Omental fat pad (tissue), 4 donors: ENCODE measurements at places on chromosomes 12 and 14.

DNA sequence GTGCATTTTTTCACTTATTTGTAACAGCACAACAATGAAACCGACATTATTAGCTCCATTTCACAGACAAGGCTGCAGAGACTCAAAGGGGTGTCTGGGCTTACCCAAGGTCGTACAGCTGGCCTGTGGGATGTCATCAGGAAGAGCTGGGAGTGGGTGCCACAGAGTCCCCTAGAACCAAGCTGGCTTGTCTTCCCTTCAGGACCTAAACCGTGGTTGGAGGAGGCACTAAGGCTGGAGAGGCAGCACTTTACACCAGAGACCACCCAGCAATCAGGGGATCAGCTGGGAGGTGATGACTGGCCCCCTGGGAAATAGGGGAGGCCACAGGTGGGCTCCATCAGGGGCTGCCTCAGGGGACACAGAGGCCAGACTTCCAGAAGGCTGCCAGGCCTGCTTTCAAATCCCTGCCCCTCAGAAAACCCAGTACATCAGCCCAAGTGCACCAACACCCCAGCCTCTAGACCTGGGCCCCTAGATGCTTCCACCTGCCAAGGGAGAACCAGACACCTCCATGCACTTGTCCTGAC lies 28.3 kb downstream of the DIO3 start:
- DNase-seq = no peak

GRCh38 chr14:30115756-30116155 lies 188.1 kb upstream of the PRKD1 start:
- DNase-seq = no peak

DNA sequence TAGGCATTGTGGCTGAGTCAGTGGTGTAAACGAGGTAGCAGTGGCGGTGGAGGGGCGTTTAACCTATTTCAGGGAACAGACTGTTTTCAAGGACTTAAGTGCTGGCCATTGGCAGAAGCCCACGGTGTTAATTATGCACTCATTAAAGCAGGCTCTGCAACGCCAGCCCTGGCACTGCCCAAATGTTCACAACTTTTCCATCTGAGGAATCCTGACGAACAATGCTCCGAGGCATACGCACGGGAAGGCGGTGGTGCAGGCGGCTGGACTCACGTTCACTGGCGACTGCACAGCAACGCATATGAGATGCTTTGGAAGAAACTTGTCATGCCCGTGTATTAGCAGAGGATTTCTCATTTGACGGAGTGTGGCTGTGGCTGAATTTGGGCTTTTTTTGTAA lies 70.6 kb upstream of the SLC24A4 start:
- DNase-seq = no peak

DNA sequence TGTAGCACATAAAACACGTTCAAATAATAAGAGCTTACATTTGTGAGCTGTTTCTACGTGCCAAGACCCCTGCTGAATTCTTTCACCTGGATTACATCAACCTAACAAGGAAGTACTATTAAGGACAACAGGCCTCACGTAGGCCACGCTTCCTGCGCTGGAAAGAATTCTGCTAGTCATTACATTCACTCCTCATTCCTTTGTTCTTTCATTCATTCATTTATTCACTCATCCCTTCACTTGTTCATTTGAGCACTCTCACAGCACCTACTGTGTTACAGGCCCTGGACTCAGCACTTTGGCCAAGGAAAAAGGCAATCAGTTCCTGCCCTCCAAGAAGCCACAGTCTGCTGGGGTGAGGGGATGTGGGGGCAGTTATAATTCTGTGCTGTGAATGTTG lies 28.2 kb downstream of the TESC start:
- no peak for DNase-seq

DNA sequence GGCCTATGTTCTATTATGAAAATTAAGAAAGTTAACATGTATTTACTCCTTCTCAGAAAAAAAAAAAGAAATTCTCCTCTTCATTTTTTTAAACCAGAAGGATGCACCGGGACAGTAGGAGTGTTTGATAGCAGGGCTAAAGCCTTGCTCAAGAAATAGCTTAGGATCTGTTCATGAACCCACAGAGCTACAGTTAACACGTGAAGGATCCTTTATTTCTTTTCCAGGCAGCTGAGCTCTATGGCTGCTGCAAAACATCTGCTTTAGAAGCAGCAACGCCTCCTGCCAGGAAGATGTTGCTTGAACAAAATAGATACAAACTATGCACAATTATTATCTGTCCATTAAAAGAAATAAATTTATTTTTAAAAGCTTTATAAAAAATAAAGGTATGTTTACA lies 254.8 kb downstream of the PRKD1 start:
- DNase-seq = no peak

DNA sequence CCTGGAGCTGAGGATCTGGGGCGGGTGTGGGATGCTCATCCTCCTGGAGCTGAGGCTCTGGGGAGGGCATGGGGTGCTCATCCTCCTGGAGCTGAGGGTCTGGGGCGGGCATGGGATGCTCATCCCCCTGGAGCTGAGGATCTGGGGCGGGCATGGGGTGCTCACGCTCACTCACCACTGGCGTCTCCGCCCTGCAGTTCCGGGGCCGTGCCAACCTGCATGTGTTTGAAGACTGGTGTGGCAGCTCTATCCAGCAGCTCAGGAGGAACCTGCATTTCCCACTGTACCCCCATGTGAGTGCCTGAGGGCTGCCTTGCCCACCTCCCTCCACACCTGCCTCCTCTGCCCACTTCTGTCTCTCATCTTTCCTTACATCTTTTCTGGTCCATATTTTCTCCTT lies 84.4 kb downstream of the B4GALNT3 start:
- no peak for DNase-seq

DNA sequence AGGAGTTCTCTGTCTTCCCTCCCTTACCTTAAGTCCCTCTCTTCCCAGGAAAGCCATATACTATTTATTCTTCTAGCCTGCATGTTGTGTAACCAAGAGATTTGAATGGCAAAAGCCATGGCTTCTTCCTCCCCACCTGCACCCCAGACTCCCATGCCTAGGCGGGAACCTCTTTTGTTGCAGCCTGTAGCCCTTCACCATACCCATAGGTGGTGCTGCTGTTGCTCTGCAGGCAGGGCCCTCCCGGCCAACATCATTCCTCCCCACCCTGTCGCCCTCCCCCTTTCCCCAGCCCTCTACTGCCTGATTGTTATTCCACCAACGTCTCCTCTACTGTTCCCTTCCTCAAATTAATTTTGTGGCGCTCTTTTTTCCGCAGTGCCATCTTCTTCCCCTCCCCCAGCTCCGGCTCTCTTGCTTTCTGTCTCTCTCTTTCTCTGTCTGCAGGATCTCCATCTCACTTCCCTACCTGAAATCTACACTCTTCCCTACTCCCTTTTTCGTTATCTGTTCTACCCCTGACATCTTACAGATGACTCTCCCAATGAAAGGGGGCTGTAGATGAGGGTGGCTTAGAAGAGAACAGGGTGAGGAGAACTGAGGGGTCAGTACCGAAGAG lies 13.8 kb downstream of the NGDN start:
- no peak for DNase-seq

DNA sequence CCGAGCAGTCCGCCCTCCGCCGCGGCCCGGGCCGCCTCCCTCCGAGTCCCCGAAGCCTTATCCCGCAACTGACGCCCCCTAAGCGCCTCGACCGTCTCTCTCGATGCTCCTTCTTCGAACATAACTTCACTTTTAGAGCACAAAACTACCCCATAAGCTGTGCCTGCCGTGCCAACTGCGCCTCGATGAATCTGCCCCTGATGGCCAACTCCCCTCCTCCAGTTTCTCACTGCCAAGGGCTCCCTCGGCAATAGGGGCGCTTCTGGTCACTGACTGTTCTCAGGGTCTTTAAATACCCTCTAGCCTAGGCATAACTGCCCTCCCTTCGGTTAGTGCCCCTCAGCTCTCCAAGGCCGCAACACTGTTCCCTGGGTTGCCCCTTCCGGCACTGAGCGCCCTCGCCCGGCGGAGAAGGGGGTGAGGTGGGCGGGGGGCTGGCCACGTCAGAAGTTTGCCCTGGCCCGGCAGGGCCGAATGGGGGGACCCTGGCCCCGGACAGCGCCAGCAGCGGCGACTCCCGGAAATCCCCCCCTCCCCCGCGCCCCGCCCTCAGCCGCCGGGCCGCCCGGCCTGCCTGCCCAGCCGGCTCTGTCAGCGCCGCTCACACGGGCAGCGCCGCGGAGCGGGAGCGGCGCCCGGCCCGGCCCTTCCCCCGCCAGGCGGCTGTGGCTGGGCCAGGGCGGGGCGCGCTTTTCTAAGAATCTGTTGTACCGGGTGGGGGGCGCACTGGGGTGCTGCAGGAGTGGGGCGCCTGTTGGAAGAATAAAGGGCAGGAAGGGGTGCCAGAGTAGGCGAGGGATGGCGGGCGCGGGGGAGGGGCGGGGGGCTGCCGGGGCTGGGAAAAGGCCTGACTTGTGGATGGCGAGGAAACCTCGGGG lies 10.6 kb downstream of the RARG start:
- DNase-seq = no peak

DNA sequence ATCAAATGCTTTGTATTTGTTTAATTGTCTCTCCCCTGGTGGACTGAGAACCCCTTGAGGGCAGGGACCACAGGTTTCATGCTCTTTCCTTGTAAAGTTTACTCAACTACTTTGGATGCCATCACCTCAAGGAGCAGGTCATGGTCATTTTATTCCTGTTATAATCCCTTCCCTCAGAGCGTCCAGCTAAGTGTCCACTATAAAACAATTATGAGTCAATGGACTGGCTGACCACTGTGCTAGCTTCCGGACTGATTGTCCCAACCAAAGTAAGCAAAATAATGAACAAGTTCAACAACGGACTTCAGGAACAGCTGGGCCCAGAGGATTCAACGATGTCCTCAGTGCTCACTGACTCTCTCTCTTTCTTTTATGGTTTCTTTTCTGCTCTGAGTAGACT lies 18.2 kb downstream of the AK7 start:
- no peak for DNase-seq

GRCh38 chr14:85617791-85618190 lies 87.8 kb downstream of the FLRT2 start:
- DNase-seq = no peak
